ENCODE measurements at places on chromosomes 7 and 10.

GRCh38 chr7:16065939-16066338 is 355.4 kb downstream of the CRPPA start:
- DNase-seq: no peak

DNA sequence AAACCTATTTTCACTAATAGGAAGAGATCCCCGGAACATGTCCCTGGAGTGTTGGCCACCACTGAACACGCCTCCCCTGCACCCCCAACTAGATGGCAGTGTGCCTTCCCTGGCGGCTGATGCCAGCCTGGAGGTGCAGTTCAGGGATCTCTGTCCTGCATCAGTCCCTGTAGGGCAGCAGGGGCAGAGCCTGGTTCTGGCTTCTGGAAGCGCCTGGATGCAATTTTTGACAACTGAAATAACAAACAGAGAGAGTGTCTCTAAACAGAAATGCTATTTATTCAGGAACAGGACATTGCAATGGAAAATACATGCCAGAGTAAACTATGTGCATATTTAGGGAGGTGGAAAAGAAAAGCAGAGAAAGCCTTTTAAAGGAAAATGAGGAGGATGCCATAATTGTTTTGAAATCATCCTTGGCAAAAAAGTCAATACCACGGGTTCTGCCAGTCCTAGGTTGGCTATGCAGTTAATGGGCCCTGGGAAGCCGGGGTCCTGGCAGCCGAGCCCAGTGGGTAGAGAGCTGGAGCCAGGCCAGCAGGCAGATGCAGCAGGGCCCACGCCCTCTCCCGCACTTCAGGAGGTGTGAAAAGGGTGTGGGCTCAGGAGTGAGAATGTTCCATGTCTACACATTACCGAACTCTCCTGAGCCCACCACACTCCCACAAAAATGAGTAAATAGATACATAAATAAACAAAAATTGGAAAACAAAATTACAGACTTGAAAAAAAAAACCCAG is 18.5 kb downstream of the ANTXRL start:
- DNase-seq: no peak

- no peak for DNase-seq
These were observed 61.1 kb upstream of the PCGF5 start for GRCh38 chr10:91159254-91159783.

DNA sequence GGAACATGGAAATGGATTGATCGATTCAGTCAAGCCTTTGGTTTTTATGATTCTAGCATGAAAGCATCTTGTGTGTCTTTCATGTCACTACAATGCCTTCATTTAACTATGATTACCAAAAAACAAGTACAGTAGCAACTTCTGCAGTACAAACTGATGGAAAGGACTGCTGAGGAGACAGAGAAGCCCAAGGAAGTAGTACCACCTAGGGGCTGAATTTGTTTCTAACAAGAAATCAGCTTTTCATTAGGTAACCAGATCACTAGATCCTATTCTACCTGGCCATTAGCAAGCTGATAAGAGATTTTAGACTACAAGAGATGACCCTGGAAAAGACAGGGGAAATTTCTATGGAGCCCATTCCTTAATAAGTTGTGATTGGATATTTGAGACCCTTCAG is 3.2 kb upstream of the IFIT1 start:
- peak; percentile 32 for DNase-seq

DNA sequence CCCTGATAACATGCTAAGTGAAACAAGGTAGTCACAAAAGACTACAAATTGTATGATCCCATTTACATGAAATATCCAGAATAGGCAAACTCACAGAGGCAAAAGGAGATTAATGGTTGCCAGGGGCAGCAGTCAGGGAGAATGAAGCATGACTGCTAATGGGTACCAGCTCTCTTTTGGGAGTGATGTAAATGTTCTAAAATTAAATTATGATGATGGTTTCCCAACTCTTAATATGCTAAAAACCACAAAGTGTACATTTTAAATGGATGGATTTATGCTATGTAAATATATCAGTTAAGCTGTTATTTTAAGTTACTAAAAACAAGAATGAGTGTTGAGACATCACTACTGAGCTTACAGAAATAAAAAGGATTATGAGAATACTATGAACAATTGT is 12.6 kb downstream of the CYP51A1 start:
- DNase-seq: no peak

DNA sequence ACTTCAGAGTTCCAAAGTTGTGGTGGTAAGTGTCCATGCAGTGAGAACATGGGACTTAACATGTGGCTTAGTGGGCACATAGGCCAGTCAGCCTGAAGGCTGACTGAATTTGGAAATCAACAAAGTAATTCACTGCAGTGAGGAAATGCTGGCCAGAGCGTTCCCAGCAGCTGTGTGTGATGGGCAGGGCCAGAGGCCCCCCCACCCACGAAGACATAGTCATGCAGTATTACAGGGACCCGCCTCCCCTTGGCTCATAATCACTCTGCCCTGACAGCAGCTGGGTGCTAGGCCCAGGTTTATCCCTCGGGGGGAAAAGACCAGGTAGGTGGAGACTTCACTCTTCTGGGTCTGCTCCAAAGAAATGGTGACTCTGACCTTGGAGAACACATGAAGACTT is 33.7 kb downstream of the HTR5A start:
- DNase-seq: no peak

DNA sequence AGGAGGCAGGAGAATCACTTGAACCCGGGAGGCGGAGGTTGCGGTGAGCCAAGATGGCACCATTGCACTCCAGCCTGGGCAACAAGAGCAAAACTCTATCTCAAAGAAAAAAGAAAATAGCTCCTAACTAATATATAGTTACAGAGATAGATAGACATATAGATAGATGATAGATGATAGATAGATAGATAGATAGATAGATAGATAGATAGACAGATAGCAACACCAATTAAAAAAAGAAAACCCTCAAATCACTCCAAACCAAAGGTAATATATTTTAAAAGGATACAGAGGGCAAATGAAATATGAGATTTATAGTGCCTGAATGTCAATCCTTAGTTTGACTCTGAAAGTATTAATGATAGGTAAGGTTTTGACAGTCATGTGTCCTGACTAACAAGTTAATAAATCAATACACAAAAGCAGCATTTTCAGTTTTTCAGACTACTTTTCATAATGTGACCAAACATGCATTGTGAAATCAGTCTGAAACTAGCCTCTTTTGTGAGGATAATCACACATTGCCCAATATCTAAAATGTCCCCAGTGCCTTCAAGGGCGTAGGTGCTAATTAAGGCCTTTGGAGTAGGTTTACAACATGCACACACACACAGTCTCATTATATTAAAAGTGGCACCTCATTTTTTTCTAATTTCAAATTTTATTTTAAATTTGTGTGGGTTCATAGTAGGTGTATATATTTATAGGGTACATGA is 61.2 kb downstream of the BPGM start:
- DNase-seq: no peak

All from astrocyte of the spinal cord (primary cell).